Activated T-cell treated with anti-CD3 and anti-CD28 coated beads for 4 hours (primary cell): ENCODE measurements at places on chromosomes 5 and 9.

GRCh38 chr9:127154003-127154389 is 31.6 kb upstream of the ANGPTL2 start:
- no peak for DNase-seq

GRCh38 chr9:18238254-18238653 is 235.7 kb upstream of the ADAMTSL1 start:
- no peak for DNase-seq

- no peak for DNase-seq
Measured at GRCh38 chr5:160020964-160021363, 12.0 kb downstream of the TTC1 start.

- no peak for DNase-seq
Measured at GRCh38 chr5:11126844-11127243, 365.8 kb upstream of the DAP start.

DNA sequence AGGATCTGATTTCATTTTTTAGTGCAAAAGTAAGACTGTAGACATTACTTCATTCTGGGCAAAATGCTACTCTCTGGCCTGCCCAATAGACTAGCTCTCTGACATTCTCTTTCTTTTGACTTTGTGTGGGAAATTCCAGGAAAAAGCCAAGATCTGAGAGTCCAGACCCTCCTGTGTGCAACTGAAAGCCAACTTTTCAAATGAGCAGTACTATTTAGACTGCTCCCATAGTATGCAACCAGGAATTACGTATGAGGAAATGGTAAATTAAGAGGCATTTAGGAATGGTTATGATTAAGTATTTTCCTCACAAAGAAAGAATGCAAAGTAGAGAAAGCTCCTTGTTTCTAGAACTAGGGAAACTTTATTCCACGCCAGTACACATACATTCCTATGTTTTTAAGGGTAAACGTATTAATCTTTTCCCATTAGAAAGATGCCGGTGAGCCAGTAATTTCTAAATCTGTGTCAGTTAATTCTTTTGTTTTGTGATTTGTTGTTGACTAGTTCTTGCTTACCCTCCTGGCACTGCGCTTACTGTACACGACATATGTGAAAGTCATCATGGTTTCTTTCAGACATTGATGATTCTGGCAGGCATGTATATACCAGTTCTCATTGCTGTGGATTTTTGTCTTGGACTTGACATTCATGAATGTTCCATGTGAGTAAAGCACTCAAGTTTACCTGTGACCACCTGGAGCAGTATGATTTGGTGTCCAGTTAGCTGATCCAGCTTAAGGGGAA is 56.0 kb downstream of the AOPEP start:
- no peak for DNase-seq
